ENCODE measurements at places on chromosomes 1 and 21.

DNA sequence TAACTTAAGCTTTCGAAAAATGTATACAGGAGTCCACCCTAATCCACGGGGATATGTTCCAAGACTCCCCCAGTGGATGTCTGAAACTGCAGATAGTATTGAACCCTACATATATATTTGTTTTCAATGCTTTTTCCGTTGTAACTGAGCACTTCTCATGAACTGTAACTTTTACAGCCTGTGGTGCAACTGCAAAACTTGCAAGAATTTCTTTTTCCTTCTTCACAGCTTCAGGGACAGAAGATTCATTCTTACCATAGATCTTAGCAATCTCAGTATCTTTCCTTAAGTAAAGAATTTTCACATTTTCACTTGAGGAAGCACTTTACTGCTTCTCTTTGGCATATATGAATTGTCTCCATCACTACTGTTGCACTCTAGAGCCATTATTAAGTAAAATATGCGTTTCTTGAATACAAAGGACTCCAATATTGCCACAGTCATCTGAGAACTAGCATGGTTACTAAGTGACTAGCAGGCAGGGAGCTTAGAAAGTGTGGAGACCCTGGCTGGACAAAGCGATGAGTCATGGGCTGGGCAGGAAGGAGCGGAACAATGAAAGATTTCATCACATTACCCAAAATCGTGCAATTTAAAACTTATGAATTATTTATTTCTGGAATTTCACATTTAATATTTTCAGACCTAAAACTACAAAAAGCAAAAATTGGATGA, 14.1 kb downstream of the DPYD start:
- peak; percentile 32 for DNase-seq

DNA sequence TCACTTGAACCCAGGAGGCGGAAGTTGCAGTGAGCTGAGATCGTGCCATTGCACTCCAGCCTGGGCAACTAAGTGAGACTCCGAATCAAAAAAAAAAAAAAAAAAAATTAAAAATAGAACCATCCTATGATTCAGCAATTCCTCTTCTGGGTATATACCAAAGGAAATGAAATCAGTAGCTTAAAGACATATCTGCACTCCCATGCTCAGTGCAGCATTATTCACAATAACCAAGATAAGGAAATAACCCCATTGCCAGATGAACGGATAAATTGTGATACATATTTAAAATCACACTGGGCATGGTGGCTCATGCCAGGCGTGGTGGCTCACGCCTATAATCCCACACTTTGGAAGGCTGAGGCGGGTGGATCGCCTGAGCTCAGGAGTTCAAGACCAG, 23.8 kb downstream of the ALDH9A1 start:
- no peak for DNase-seq

GRCh38 chr21:35942211-35943144, 117.8 kb downstream of the SETD4 start:
- DNase-seq: no peak

DNA sequence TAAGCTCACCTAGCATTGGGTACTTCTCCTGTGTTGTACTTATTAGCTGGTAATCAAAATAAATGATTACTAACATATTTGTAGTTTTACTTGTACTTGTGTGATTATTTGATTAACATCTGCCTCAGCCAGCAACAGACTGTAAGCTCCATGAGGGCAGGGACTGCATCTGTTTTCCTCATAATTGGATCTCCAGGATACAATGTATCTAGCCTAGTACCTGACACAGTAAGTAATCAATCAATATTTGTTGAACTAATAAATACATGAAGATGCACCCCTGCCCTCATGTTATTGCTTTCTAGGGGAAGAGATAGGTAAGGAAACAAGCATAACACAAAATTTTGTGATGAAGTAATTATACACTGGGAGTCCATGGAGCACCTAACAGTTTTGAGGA, 101.5 kb downstream of the TENT5C start:
- DNase-seq: no peak

GRCh38 chr21:31382060-31382459, 38.0 kb upstream of the TIAM1 start:
- DNase-seq: no peak

DNA sequence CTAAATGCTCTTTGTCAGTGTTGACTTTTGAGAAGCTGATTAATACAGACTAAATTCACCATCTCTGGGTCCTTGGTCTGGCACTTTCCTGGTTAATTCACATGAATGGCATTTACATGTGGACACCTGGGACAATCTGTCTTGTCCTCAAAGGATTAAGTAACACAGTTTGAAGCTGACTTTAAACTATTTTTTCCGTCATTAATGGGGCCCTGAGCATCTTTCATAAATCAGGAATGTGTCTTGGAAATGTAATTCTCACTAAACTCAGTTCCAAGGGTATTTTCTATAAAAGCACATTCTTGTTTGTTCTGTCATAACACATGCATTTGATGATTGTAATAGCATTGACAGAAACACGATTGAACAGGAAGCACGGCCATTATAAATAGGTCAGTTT, 26.7 kb upstream of the NBL1 start:
- DNase-seq: no peak

- DNase-seq: peak; percentile 12
These were observed 40.7 kb upstream of the COL6A2 start for GRCh38 chr21:46057111-46057709.

DNA sequence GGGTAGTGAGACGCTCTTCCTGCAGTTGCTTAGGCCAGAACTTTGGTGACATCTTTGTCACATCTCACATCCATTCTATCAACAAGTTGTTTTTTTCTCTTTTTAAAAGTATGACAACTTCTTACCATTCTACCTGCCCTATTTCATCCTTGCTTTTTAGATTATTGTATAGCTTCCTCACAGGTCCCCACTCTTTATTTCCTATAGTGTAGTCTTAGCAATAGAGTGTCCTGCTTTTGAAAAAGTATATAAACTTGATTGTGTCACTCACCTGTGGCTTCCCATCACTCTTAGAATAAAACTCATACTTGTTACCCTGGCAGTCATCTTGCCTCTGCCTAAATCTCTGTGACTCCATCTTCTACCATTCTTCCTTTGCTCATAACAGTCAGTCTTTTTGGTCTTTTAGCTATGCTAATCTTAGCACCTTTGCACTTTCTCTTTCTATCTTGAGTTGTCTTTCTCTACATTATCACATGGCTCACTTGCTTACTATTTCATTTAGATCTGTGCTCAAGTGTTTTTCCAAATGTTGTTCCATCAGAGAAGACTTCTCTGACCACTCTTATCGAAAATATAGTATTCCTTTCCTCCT, 9.5 kb downstream of the CDC73 start:
- no peak for DNase-seq

GRCh38 chr1:227547310-227548118, 15.8 kb upstream of the ZNF678 start:
- no peak for DNase-seq

DNA sequence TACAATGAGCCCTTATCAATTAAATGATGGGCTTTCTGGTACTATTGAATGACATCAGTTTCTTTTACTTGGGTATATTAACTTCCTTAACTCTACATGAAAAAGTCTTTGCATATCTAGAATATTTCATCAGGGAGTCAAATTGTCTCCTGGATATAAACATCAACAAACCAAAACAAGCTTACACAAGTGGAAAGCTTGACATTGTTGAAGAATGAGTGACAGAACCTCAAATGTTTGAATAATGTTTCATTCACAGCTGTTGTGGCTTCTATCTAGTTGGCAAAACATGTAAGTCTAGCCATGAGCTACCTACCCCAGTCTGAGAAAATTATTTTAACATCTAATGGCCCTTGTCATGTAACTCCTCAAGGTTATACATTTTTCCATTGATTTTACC, 604.8 kb upstream of the ADAMTS5 start:
- DNase-seq: no peak

- no peak for DNase-seq
These were observed 6.0 kb downstream of the TEX35 start for GRCh38 chr1:178518894-178519293.

- no peak for DNase-seq
These were observed 25.6 kb downstream of the XCL2 start for GRCh38 chr1:168518201-168518689.

DNA sequence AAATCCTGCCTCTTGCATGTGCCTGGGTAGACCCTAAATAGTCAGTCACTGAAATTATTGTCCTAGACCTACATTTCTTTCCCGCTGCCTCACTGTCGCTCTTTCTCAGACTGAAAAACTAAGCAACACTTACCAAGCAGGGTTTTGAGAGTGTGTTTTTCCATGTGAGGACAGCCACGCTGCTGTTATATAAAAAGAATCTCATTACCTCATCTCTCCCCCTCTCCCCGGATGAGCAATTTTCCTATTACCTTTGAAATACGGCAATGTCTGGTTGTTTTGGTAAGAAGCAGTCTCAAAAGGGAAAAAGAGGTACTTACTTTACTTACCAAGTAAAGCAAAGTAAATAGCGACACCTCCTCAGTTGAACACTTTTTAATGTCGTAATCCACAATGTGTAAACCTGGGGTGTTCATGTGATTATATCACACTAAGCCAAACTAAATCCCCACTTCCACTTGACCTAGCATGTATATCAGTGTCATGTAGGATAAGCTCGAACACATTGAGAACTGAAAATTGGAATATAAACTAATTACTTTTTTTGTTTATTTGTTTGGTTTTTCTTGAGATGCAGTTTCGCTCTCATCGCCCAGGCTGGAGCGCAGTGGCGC, 12.2 kb upstream of the VN1R5 start:
- no peak for DNase-seq

GRCh38 chr1:87249803-87250202, 78.9 kb upstream of the LMO4 start:
- DNase-seq: no peak

GRCh38 chr1:36095760-36096405, 7.2 kb downstream of the ADPRS start:
- DNase-seq: peak; percentile 41

DNA sequence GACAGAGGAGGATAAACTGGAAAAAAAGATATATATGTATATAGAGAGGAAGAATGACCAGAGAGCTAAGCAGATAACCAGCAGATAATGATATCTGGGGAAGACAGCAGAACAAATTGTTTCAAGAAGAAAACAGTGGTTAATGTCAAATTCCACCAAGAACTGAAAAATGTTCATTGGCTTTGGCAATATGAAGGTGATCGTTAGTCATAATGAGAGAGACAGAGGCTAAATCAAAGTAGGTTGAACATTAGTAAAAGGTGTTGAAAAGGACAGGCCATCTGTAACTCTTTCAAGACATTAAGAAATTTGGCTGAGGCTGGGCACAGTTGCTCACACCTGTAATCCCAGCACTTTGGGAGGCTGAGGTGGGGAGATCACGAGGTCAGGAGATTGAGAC, 25.3 kb upstream of the CR2 start:
- DNase-seq: no peak

DNA sequence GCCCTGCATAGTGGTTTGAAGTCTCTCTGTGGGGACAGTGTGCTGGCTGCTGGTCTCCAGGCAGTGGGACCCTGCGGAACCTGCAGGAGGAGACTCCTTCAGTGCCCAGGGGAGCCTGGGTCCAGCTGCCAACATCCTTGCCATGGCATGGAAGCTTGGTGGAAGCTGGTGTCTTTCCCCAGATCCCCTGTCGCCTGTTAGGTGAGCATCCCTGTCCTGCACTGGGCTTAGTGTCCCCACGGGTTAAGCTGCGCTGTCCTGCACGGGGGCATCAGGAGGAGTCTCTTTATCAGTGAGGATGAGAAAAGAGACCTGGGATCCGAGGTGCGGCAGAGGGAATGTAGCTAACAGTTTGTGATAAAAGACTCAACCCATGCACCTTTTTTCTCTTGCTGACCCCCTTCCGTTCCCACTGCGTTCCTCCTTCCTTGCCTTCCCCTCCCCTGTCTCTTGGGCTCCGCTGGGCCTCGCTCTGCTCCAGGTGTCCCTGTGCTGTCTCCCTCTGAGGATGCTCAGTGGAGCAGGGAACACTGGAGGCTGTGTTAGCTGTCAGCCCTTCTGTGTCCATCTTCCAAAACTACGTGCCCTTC, 59.3 kb downstream of the SLC37A1 start:
- DNase-seq: no peak

- DNase-seq: no peak
These were observed 631.8 kb downstream of the PTPRU start for GRCh38 chr1:29868096-29868495.

DNA sequence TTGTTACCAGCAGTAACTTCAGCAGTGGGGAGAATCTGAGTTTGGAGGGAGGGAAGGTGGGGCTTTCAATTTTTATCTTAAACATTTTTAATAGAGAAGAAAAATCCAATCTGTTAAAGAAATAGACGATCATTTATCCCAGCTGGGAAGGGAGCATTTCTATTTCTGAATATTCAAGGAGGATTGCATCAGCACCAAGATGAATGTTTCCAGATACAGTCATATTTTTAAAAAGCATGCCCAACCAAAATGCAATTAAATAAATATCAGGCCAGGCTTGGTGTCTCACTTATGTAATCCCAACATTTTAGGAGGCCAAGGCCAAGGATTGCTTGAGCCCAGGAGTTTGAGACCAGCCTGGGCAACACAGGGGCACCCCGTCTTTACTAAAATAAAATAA, 1.7 kb upstream of the ATP1A4 start:
- DNase-seq: no peak

- no peak for DNase-seq
These were observed 19.8 kb downstream of the SPOCD1 start for GRCh38 chr1:31795801-31796621.

- no peak for DNase-seq
These were observed 82.7 kb downstream of the KAZN start for GRCh38 chr1:14681182-14681581.

DNA sequence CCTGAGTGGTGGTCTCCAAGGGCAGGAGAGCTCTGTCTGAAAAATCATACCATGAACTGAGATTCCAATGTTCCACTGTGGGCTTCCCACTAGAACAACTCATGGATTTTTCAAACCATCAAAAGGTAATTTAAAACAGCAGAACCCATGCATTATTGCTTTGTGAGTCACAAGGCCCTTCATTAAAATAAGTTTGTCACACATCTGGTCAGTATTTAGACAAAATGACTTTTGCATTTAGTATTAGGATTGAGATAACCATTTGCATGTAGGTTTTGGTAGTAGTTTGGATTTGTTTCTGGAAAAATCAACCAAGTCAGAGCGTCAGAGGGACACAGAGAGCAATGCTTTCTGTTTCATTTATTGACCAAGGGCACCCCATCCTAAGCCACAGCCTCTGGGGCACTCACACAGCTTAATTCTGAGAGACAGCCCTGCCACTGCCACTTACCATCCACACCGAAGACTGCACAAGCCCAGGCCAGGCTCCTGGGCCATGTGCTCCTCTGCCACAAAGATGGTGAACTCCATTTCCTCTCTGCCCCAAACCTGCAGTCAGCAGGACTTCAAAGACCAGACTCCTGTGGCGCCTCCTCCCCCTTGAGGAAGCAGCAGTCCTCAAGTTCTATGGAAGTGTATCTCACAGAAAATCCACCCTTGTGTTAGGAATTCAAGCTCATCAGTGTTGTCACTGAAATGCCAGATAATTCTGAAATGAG, 132.6 kb upstream of the DUSP10 start:
- DNase-seq: no peak

- no peak for DNase-seq
These were observed 15.0 kb downstream of the RHBG start for GRCh38 chr1:156384007-156384406.

DNA sequence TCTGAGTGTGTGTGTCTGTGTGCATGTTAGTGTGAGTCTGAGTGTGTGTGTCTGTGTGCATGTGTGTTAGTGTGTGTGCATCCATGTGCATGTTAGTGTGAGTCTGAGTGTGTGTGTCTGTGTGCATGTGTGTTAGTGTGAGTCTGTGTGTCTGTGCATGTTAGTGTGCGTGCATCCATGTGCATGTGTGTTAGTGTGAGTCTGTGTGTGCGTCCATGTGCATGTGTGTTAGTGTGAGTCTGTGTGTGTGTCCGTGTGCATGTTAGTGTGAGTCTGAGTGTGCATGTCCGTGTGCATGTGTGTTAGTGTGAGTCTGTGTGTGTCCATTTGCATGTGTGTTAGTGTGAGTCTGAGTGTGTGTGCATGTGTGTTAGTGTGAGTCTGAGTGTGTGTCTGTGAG, 76.6 kb upstream of the ACTRT2 start:
- DNase-seq: no peak
